Lung (tissue), 17 donors: ENCODE measurements at places on chromosomes 16 and 17.

DNA sequence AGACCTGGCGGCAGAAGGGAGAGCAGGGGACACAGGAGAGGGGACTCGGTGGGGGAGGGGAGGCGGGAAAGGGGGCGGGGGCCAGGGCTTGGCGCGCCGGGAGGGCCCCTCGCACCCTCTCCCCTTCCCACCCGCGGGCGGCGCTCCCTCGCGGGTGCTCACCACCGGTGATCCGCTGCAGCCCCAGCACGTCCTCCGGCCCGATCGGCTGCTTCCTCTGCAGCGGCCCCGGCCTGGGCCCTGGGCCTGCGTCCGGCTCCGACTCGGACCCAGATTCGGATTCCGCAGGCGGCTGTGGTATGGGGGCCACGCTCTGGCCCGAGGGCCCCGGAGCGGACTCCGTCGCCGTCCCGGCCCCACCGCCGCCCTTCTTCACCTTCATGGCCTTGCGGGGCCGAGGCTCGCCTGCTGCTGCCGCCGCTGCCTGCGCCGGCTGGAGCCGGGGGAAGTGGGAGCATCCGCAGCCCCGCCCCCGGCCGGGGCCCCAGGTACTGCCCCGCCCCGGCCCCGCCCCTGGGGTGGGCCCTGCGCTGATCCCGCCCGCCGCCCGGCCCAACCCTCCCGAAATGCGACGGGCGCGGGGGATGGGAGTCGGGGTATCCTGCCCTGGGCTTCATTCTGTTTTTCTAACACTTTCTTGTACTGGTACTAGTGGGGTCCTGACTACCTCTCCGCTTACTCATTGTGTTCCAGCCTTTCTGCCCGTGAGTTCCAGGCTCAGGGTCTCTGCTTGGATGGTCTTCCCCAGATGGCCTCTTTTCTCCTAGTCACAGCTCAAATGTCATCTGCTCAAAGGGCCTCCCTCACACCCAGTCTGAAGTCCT, at the start of gene UNC119:
UNC119 (minus strand) TSS at position 449 of the 824 bp plus-strand sequence; CDS start at position 382, 67 bp downstream.
- DNase-seq = peak; percentile 88

GRCh38 chr16:73531021-73531420, 483.1 kb upstream of the ZFHX3 start:
- DNase-seq = no peak

DNA sequence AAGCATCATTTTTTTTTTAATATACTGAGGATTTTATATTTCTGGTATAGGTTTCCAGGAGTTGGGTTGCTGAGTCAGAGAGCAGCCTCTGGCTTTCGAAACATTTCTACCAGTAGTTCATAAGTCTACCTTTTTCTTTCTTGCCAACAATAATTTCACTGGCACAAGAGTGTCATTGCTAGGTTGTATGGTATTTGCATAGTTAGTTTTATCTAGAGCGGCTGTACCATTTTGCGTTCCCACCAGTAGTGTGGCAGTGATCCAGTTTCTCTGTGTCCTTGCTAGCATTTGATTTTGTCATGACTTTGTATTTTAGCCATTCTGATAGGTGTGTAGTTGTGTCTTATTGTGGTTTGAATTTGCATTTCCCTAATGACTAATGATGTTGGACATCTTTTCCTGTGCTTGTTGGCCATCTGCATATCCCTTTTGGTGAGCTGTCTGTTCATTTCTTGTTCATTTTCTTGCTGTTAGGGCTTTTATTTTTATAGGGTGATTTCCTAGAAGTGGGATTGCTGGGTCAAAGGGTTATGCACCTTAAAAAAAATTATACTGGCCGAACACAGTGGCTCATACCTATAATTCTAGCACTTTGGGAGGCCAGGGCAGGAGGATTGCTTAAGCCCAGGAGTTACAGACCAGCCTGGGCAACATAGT, 39.9 kb downstream of the SNX29 start:
- DNase-seq = no peak

GRCh38 chr16:72590151-72590937, 418.4 kb upstream of the PMFBP1 start:
- peak; percentile 20 for DNase-seq

DNA sequence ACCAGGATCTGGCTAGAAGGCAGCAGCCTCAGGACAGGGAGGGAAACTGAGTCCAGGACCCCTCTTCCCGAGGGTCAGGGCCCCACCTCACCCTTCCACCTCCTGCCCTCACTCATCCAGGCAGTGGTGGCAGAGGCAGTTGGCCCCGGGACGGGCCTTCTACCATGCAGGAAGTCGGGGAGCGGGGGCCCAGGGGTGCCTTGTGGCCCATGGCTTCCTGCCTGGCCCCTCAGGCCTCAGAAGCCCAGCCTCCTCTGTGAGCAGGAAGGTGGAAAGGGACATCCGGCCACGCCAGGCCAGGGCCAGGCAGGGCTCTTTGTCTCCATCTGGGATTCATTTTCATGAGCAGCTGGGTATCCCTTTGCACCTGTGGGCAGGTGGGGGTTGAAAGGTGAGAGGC, 58.5 kb downstream of the BAHCC1 start:
- DNase-seq = no peak

DNA sequence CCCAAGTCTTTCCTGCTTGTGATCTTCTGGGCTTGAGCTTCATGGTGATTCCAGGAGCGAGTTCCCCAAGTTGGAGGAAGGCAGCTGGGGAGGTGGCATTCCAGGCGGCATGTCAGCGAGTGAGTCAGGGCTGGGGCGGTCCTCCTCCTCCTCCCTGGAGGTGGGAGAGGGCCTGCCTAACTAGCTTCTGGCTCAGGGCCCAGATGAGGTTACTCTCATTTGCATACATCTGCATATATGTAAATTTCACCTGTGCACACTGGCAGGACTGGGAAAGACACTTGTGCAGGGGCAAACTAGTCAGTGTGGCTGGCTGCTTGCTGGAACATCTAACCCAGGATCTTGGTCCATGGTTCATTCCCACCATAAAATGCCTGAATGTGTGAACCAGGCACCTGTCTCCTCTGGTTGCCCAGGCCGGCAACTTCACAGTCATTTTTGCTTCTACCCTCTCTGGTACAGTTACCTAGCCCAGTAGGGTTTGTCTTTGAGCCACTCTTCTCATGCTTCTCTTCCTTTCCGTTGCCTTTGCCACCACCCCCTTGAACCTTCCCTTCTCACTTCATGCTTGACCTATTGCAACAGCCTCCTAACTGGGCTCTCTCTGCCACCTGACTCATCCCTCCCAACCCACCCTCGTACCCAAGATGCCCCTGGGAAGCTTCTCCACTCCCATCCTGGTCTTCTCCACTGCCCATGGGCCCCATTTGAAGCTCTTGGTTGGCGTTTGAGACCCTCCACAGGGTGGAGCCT, 9.6 kb upstream of the DLX4 start:
- no peak for DNase-seq

DNA sequence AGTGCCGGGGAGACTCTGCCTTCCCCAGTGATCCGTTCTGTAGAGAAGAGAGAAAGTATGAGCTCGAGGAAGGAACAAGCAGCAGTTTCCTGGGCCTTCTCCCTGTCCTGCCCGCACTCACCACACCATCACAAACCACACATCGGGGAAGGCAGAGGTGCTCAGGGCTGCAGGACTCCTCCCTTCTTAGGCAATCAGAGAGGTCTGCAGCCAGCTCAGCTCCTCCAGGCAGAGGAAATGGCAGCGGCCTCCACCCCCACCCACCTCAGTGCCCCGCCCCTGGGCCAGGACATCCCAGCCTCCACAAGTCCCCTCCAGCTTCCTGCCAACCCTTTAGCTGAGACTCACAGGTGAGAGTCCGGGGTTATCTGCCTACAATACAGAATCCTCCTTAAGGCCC, 2.0 kb downstream of the ZNF319 start:
- DNase-seq = no peak

DNA sequence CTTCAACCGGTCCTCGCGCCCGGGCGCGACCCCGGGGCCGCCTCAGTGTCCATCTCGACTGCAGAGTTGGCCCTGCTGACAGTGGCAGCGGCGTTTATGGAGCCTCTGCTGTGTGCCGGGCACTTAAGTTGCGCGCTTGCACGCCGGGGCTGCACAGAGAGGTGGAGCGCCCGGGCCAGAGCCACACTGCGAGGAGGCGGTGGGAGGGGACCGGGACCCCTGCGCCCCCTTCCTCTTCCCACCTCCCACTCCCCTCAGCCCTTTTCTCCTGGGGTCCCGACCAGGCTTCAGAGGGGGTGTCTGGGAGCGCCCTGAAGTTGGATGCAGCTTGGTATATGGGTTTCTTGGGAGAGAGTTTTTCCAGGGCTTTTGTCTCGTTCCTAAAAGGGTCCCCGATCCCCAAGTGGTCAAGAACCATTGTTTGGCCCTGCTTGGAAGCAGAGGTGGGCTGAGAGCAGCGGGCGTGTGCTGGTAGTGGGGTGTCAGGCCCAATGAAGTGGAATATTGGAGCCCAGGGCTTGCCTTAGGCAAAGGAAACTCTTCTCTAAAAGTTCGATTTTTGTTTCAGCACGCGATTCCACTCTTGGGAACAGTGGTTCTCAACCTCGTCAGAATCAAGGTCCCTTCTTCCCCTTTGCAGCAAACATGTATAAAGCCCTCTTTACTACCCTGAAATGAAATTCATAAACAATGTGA, 605 bp downstream of the MRTFB start:
- peak; percentile 17 for DNase-seq
